ENCODE measurements at places on chromosomes 3 and 15.

DNA sequence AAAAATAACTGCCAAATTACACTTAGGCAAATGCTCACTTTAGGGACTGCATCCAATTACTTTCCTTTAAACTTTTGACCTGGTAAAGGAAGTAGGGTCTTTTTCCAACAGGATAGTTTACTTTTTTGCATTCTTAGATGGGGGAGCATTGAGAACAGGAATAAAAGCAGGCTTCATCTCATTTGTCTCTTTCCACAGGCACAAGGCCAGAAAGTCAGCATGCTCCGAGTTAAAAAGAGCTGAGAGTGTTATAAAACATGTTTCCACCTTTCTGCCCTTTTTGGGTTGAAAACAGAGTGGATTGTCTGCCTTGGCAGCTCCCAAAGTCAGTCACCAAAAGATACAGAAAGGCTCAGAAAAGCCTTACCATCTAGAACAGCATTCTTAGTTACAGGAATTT, 404.9 kb upstream of the ALCAM start:
- no peak for DNase-seq

- DNase-seq: no peak
Measured at GRCh38 chr3:128315313-128315712, 151.4 kb downstream of the DNAJB8 start.

- DNase-seq: no peak
Measured at GRCh38 chr3:195929452-195929851, 21.1 kb upstream of the TNK2 start.

- no peak for DNase-seq
Measured at GRCh38 chr3:153051427-153052095, 110.5 kb upstream of the RAP2B start.

DNA sequence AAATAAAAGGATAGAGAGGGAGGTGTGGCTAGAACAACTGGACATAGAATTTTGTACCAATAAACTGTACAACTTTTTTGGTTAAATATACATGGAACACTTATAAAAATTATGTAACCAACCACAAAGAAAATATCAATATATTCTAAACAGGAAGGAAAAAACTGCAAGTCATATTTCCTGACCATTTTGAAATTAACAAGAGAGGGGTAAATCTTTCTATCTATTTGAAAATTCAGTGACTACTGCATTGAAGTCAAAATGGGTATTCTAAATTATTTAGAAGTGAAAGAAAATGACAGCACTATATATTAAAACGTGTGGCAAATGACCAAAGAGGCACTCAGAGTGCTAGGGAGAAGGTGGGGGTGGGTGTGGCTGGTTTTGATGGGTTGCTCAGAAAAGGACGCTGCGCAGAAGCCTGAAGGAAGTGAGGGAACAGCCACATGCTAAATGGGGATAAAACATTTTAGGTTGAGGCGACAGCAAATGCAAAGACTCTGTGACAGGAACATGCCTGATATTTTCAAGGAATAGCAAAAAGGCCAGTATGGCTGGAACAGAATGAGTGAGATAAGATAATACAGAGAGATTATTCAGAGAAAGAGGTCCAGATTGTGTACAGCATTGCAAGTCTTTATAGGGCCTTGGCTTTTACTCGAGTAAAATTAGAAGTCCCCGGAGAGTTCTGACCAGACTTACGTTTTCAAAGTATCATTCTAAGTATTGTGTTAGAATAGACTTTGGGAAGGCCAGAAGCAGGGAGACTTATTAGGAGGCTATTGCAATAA, 41.1 kb downstream of the ERICH6 start:
- no peak for DNase-seq

GRCh38 chr3:154139996-154140436, 18.8 kb downstream of the ARHGEF26 start:
- DNase-seq: no peak

GRCh38 chr3:66401157-66401550, 99.7 kb downstream of the LRIG1 start:
- no peak for DNase-seq

DNA sequence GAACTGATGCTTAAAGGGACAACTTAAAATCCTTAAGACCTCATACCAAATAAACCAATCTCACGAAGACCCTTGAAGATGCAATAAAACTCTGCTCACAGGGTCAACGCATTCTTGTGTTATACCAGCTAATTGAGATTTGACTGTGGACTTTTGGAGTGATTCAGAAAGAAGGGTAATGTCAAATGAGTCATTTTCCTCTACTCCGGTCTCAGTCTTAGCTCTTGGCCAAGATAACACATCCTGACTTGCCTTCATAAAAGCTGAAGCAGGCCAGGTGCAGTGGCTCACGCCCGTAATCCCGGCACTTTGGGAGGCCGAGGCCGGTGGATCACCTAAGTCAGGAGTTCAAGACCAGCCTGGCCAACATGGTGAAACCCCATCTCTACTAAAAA, 3.8 kb downstream of the PKM start:
- DNase-seq: no peak

DNA sequence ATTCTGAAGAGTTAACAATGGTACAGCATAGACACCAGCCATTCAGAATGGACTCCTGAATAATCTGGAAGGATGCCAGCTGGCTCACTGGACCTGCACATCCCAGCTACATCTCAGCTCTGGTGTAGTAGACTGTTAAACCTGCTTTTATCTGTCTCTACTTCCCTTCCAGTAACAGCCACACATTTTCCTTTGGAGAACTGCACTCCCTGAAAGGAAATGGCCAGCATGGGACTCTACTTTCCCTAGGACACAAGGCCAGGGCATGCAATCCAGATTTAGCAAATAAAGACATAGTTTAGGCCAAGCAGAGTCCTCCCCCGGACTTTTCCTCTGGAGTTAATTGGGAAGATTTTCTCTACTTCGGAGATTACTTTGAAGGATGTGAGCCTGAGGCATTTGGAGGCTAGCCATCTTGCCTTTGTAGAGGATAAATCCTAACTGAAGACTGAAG, 82.7 kb upstream of the TCF12 start:
- no peak for DNase-seq

GRCh38 chr3:37307321-37307720, 132.9 kb upstream of the LRRFIP2 start:
- DNase-seq: no peak

GRCh38 chr15:29812384-29812694, 9.9 kb downstream of the TJP1 start:
- DNase-seq: no peak

DNA sequence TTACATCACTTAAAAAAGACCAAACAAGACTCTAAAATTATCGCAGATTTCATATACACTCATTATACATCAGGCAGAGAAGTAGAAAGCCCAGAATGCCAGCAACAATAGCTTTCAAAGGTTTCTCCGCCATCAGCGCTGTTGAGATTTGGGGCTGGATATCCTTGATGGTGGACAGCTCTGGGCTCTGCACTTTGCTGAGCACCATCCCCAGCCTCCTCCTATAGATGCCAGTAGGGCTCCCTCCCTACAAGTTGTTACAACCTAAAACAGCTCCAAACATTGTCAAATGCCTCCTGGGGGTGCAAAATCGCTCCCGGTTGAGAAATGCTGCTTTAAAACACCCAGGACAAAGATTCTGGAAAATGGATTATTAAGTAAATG, 73.5 kb downstream of the ATP10A start:
- no peak for DNase-seq

GRCh38 chr3:27590437-27591298, 106.5 kb upstream of the SLC4A7 start:
- DNase-seq: no peak

GRCh38 chr15:69114331-69114928, 46.0 kb upstream of the GLCE start:
- DNase-seq: no peak

- DNase-seq: no peak
Measured at GRCh38 chr3:194640829-194641228, 7.6 kb upstream of the TMEM44 start.

- DNase-seq: no peak
Measured at GRCh38 chr15:98390946-98391530, 257.3 kb upstream of the IGF1R start.

DNA sequence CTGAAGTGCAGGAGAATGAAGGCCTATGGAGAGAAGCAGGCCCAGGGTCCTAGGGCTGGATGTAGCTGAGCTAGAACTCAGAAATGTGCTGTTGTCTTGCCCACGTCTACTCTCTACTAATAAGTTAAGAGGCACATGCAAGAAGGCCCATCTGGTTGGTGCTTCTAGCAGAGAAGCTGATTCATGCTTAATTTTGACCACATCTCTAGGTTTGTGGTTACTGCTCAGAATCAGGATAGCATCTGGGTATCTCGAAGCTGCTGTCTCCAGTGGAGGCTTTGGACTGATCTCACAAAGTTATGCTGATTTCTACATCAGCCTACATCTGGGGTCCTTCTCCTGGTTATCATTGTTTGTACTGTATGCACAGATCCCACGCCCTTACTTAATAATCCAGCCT, 87.3 kb downstream of the CACNA1D start:
- no peak for DNase-seq

DNA sequence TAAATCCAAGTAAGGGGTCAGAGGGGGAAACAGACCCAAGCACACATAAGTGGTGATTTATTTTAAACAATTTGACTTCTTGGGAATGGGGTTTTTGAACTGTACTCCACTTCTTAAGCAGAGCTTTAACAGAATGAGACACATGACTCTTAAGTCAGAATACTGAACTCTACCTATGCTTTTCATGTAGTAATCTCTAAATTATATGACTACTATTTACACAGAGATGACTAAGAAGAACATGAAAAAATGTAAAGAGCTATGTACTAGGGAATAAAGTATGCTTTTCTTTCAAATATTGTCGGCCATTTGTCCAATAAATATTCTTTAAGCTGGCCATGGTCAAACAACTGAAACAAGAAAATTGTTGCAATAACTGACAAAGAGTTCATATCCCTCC, 35.2 kb downstream of the TRANK1 start:
- DNase-seq: no peak

All from NCI-H187 (cell line).